ENCODE measurements at places on chromosomes 3 and 15. TPM values are rescaled to one million over a fixed set of nuclear protein-coding genes. Genes with fewer than 3 reads are reported as not detected.

DNA sequence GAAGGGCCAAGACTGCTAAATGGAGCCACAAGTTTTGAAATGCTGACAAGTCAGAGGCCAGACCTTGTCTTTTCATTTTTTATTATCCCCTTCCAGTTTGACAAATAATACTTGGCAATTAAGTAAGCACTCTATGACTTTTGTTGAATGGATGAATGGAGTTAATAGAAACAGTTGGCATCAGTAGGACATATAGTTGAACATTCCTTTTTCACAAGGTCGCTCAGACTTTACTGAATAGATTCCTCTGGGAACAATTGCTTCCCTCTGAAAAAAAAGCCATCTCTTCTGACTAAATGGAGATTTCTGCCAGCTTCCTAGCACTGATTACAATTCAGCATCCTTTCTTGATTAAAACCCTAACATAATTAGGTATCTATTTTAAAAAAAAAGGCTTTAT is 53.2 kb downstream of the TRA2B start:
- DNase-seq, result no peak

GRCh38 chr15:80060356-80061006 is 1.0 kb downstream of the ZFAND6 start:
- peak; percentile 5 for DNase-seq

MYO1E gene
- total RNA-seq, result 25.1 TPM

- DNase-seq, result no peak
Measured at GRCh38 chr3:100289339-100289738, 28.5 kb downstream of the TBC1D23 start.

- DNase-seq, result no peak
Measured at GRCh38 chr3:187765342-187765741, 20.1 kb upstream of the BCL6 start.

DNA sequence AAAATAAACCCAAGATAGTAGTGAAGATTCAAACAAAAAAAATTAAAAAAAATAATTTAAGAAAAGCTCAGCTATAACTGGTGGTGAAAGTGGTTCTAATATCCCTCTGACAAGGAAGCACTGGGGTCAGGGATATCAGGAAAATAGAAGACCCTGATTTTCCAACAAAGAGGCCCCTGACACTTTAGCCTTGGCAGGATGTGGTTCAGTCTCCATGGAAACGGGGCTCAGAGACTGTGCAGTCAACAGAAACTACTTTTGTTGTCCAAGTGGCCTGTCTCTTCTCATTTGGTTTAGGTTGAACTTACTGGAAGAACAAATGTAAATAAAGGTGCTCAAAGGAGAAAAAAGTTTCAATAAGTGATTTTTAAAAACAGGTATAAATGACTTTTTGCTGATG is 27.2 kb downstream of the INTS14 start:
- peak; percentile 37 for DNase-seq

GRCh38 chr3:11513817-11514135 is 129.9 kb downstream of the VGLL4 start:
- no peak for DNase-seq

ANKRD63 gene
- not detected for total RNA-seq

CHRNA5 gene
- 10.5 TPM for total RNA-seq

GRCh38 chr3:5227812-5228211 is 40.3 kb downstream of the EDEM1 start:
- no peak for DNase-seq

DNA sequence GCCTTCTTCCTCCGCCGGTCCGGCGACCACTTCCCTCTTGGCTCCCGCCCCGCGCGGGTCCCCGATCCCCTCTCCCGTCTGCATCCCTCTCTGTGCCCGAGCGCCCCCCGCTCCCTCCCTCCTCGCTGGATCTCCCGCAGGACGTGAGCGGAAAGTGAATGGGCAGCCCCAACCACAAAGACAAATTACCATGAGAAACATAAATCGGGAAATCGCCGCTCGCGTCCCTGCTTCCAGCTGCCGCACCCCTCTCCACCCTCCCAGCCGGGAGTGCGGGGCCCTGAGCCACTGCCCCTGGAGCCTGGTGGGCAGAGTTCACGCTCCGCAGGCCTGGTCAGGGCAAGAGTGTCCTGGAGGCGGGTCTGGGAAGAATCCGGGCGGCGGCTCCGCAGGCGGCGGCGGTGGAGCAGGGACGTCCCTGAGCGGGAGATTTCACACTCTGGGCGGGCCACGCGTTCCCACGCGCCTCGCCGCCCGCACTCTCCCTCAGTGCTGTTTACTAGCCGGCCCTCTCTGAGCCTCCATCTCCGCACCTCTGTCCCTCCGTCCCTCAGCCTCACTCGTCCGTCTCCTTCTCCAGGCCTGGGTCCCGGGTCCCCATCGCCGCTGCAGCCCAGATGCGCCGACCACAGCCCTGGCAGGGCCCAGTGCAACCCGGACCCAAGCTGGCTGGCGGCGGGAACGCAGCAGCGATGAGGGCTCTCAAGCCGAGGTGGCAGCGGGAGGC is 835 bp downstream of the SEMA5B start:
- no peak for DNase-seq
